ENCODE measurements at places on chromosomes 16 and 17. TPM values are rescaled to one million over a fixed set of nuclear protein-coding genes. Genes with fewer than 3 reads are reported as not detected.

DNA sequence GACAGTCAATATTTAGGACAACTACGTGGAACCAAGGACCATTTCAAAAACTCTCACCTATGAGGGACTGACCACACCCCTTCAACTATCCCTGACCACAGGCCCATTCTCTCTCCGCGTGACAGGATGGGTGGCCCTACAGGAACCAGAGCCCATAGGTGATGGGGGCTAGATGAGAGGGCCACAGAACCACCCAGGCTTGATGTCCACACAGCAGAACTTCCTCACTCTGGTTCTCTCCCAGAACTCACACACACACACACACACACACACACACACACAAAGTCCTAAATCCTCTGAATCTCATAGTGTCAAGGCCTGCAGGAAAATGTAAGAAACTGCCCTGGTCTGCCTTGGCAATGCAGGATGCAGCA is 1.5 kb downstream of the ZNF319 start:
- no peak for DNase-seq

- DNase-seq = no peak
Measured at GRCh38 chr17:21289902-21290571, 5.5 kb downstream of the MAP2K3 start.

GRCh38 chr17:66412857-66413558 is 110.6 kb downstream of the PRKCA start:
- no peak for DNase-seq

GRCh38 chr17:27840688-27841087 is 40.4 kb upstream of the NOS2 start:
- no peak for DNase-seq

DNA sequence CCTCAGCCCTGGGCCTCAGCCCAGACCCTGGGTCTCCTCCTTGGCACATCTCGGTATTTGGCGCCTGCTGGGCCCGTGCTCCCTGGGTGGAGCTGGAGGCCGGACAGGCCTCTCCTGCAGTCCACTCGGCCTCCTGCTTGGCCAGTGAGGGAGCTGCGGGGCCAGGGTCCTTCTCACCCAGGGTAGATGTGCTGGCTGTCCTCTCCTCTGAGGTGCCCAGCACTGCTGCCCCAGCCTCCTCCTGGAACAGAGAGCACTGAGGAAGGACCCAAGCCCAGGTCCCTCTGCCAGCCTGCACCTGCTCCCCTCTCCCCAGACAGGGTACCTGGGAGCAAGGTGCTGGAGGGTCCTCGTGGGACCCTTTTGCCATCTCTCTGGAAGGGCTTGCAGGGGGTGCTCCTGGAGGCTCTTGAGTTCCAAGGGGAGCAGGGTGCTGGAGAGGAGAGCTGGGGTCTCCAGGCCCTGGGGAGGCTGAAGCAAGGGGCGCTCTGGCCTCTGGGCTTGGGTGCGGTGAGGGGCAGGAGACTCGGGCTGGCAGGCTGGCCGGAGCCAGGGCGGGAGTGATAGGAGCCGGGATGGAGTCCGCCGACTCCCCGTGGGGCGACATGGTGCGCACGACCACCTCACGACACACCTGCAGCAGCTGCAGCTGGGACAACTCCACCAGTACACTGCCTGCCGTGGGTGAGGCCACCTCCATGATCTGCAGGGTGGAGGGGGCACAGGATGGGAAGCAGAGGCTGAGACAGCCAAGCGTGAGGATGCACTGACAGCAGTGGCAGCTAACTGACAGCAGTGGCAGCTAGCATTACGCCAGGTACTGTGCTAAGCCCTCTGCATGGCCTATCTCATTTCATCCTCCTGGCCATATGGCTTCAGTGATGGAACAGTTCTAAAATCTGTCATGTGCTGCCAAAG is 17.8 kb downstream of the TSPOAP1 start:
- no peak for DNase-seq

Gene AANAT
- polyA plus RNA-seq = 0.23 TPM

Gene SLC22A31
- polyA plus RNA-seq = 1.2 TPM

Gene CHP2
- polyA plus RNA-seq = 0.20 TPM
